ENCODE measurements at places on chromosomes 16 and 17. TPM values are rescaled to one million over a fixed set of nuclear protein-coding genes. Genes with fewer than 3 reads are reported as not detected.

DNA sequence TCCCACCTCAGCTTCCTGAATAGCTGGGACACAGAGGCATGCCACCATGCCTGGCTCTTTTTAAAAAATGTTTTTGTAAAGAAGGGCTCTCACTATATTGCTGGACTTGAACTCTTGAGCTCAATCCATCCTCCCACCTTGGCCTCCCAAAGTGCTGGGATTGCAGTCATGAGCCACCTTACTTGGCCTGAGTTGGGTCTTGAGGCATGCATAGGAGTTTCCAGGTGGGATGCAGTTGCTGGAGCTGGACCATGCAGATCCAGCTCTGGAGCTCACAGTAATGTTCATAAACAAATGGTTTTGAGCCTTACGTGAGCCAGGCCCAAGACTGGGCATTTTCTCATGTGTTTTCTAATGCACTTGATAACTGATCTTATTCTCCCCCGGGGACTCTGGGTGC, 22.9 kb downstream of the RBFOX3 start:
- DNase-seq = no peak

GRCh38 chr17:74070998-74071679, 132.3 kb upstream of the RPL38 start:
- DNase-seq = no peak

DNA sequence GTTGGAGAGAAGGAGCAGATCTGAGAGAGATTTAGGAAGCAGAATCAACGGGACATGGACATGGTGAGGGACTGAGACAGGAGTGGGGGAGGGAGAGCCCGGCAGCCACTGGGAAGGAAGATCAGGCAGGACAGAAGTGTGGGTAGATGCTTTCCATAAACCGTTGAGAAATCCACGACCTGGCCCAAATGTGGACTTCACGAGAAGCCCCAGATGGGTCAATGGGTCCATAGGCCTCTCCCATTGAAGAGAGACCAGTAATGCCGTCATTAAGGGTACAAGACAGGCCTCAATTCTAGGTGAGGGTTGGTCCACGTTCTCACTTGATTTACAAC, 530 bp upstream of the CCL22 start:
- DNase-seq = no peak

DNA sequence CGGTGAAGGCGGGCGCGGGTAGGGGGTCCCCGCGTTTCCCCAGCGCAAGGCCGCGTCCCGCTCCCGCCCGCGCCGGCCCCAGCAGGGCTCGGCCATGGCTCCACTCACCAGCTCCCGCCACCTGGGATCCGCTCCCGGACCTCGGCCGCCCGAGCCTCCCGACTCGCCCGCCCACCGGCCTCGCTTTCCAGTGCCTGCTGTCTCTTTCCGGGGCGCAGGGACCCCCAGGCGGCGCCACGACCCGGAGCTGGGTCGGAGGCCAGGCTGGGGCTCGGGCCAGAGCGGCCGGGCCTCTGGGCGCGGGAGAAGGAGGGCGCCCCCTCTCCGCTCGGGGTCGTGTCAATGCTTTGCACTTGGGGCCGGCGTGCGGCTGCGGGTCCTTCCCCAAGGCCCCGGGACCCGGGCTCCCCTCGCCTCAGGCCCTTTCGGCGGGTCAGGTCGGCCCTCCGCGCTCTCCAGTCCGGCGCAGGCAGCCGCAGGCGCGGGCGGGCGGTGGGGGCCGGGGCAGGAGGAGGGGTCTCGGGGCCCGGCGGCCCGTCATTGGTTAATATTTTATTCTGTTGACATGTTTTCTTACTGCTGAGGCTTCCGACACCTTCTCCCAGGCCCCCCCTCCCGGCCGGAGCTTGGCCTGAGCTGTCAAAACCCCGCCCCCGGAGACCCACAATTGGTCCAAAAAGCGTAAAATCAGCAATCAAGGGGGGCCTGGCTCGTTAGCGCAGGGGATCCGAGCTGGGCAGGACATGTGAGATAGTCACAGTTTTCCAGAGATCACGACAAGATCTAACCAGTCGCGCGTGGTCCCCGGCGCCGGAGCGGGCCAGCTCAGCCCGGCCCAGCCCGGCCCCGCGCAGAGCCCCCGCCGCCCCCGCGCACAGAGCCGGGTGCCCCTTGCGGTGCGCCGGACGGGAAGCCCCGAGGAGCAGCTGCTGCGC, at the start of gene TBX2:
TBX2 (plus strand) TSS at position 713 of the 935 bp plus-strand sequence. CDS start 334 bp downstream, outside the sequence.
- peak; percentile 90 for DNase-seq

- DNase-seq = no peak
Measured at GRCh38 chr16:86546638-86547013, 8.4 kb downstream of the MTHFSD start.

GRCh38 chr16:82440336-82440735, 186.4 kb upstream of the CDH13 start:
- DNase-seq = no peak

- peak; percentile 79 for DNase-seq
Measured at GRCh38 chr16:50842589-50842988, 100.7 kb downstream of the CYLD start.

GRCh38 chr17:37651849-37652248, 8.6 kb upstream of the DDX52 start:
- DNase-seq = no peak

DNA sequence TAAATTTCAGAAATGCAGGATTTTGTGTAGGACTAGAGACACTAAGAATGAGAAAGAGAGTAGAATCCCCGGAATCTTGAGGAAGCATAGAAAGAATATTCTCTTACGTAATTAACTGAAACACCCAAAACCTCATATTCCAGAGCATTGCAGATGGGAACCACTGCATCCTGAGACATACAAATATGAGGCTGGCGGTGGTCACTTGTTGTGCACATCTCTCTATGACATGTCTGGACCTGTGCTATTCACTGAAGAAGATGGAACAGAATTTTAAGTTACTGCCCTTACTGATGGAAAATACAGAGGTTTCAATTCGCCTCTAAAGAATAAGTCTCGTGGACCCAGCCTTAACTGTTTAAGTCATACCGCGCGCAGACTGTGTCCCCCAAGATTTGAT, 806 bp downstream of the RAD51C start:
- DNase-seq = no peak

- DNase-seq = no peak
Measured at GRCh38 chr17:64253470-64253869, 9.6 kb downstream of the TEX2 start.

GRCh38 chr17:45316434-45317110, at the start of gene MAP3K14:
TSS of gene MAP3K14 (minus strand) at chr17:45317020. CDS start at chr17:45290745, 26,275 bp downstream.
- peak; percentile 69 for DNase-seq

GRCh38 chr17:61420745-61421398, 21.2 kb downstream of the TBX2 start:
- DNase-seq = no peak

DNA sequence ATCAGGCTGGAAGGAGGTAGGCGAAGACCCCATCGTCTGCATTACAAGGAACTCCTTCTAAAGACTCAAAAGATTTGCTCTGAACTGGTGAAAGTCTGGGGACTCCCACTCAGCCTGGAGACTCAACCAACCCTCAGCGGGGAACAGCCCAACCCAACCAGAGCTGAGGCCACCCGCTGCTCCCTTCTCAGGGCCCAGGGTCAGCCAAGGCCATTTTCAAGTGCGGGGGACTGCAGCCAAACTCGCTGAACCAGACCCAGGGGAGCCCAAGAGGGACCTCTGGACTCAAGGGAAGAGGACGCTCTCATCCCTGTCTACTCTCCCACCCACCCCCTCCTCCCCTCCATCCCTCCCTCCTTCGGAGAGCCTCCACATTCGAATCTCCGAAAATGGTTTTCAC, 24.1 kb downstream of the XYLT1 start:
- DNase-seq = no peak

GRCh38 chr17:66678061-66678460, 156.9 kb upstream of the CACNG5 start:
- DNase-seq = no peak

DNA sequence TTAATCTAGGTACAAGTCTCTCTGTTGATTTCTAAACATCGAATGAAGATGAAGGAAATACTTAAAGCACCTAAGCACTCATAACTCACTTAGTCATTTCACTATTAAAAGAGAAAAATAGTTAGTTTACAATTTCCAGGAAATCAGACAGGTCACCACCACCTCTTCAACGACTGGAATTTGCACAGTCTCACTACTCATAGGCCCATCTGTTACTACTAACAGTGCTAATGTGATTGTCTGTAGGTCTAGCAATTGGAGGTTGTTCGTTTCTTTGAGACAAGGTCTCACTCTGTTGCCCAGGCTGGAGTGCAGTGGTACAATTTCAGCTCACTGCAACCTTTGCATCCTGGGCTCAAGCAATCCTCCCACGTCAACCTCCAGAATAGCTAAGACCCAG, 444.6 kb downstream of the MAF start:
- no peak for DNase-seq

GRCh38 chr16:60792437-60792836, 1243.8 kb downstream of the CDH8 start:
- no peak for DNase-seq

DNA sequence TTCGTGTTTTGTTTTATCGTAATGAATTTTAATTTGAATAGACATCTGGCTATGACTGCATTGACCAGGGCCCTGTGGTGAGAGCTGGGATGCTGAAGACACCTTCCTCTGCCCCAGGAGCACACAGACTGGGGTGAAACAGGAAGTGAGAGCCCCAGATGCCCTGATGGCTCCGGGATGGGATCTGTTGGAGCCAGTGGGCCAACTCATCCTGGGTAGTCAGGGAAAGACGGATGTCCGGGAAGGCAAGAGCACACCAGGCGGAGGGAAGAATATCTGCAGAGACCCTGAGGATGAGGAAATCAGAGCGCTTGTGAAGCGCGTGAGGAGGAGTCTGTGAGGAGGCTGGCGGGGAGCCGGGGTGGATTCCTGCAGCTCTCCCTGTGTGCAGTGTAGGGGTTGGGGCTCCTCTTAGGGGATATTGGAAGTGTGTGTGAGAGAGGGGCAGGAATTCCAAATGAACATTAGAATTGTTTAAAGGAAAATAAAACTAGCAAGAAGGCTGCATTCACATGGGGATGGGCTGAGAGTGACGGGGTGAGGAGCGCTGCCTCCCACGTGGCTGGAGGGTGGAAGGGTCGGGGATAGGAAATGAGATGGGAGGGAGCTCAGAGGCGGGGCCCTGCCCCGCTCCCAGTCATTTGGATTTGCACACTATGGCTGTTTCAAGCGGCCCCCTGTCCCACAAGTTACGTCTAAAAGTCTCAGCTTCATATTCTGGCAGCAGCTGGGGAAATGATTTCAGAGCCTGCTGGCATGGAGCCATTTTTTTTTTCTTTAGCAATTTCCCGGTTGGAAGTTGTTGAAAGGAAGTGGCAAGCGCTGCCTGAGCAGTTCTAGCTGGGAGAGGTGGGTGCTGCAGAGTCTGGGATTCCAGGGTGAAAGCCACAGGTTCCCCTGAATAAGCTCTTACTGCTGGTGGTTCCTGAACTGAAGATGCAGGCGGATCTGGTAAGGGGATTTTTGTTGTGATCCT, 71.2 kb upstream of the LGALS9 start:
- peak; percentile 74 for DNase-seq

DNA sequence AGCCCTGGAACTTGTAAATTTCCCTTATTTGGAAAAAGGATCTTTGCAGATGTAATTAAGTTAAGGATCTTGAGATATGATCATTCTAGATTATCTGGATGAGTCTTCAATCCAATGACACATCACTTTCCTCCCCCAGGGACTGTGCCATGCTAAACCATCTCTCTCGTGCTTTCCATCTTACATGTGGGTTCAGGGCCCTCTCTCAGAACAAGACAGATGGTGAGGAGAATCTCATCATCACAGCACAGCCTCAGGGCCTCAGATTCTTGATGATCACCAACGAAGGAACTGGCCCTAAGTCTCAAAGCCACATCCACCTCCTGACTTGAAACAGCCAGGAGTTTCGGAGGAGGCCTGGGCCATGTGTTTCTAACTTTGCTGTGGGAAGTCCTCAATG, 78.7 kb downstream of the LITAF start:
- peak; percentile 68 for DNase-seq

GRCh38 chr17:75490953-75491649, 24.2 kb downstream of the CASKIN2 start:
- DNase-seq = no peak

- DNase-seq = no peak
Measured at GRCh38 chr17:17711641-17712162, 30.4 kb downstream of the RAI1 start.

DNA sequence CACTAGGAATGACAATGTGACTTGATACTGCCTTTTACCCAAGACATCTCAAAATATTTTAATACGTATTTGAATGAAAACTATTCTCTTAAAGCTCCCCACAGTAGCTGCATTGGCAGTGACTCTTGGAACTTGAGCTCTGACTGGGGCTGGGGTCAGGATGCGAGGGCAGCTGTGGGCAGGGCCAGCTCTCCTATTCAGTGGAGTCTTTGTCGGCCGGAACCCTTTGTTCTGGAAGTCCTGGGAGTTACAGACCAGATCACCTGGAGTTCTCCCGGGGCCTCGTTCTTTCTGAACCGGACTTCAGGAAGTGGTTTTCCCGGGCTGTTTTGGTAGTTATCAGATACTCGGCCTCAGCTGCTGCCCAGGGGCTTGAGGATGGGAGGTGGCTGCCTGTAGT, 84.9 kb downstream of the NPIPB11 start:
- DNase-seq = no peak

DNA sequence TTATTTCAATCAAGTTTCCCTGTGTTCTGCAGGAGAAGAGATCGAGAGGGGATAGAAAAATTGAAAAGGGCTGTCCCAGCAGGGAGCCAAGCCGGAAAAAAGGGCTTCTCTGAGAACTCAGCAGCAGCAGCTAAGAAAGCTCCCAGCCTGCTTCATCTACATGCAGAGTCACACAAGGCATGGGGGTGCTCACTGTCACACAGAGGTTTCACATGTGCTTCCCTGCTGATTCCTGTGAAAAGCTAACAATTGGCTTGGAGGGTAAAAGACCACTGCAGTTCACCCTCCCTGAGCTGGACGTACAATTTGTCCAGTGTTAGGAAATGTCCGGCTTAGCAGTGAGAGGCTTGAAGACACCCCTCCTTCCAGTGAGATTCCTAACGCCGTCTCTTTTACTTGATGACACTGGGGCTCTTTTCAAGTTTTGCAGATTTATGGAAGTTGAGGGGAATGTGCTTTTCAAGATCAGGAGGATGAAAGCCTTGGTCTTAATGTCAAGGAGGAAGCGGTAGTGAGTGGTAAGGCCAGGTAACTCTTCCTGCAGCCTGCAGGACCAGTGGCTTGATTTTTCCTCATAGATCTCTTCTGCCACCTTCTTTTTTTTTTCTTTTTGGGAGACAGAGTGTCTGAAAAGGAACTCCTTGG, 85.6 kb downstream of the WNT3 start:
- no peak for DNase-seq

DNA sequence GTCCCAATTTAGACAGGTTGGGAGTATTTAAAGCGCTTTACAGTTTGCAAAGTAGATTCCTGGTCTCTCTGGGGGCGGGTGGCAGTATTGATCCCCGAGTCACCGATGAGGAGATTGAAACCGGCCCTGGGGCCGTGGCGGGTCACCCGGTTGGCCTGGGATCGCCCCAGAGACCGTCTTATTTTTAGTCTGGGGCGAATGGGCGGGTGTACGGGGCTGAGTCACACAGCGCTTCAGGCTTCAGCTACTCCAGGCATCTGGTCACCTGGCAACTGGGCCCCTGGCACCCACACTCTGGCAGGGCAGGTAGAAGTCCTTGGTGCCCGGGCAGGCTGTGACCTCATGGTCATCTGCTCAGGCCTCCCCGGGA, 669 bp downstream of the MIEF2 start:
- peak; percentile 89 for DNase-seq

Gene RAB26
- 3.8 TPM for total RNA-seq

Gene SLFN11
- 82.0 TPM for total RNA-seq

Gene EVI2B
- total RNA-seq = 2.4 TPM

Gene TBC1D10B
- 25.6 TPM for total RNA-seq

Gene SLC52A1
- total RNA-seq = 0.32 TPM

Gene KIAA0753
- 7.2 TPM for total RNA-seq

Gene RHOT1
- total RNA-seq = 39.1 TPM

Gene ABCC1
- total RNA-seq = 11.3 TPM

Gene SSTR5
- total RNA-seq = not detected

Gene STAC2
- 0.07 TPM for total RNA-seq

Gene TEDC2
- total RNA-seq = 22.6 TPM

Gene MT1E
- total RNA-seq = 89.4 TPM

Gene IL17C
- not detected for total RNA-seq

Data from M059J (cell line).